IPS-NIHi11 (cell line): ENCODE measurements at places on chromosomes 1 and 21.
A peak's percentile ranks its signal among the peaks of the same experiment; 100 is the strongest.

- peak; percentile 55 for DNase-seq
These were observed 14.1 kb downstream of the MYOCOS start for GRCh38 chr1:171636141-171636540.

- DNase-seq = no peak
These were observed 31.1 kb upstream of the ARHGEF16 start for GRCh38 chr1:3423245-3423829.

GRCh38 chr1:45400049-45400448 lies 59.8 kb upstream of the MUTYH start:
- DNase-seq = peak; percentile 34

- no peak for DNase-seq
These were observed 85.2 kb upstream of the KCND3 start for GRCh38 chr1:112074711-112075110.

DNA sequence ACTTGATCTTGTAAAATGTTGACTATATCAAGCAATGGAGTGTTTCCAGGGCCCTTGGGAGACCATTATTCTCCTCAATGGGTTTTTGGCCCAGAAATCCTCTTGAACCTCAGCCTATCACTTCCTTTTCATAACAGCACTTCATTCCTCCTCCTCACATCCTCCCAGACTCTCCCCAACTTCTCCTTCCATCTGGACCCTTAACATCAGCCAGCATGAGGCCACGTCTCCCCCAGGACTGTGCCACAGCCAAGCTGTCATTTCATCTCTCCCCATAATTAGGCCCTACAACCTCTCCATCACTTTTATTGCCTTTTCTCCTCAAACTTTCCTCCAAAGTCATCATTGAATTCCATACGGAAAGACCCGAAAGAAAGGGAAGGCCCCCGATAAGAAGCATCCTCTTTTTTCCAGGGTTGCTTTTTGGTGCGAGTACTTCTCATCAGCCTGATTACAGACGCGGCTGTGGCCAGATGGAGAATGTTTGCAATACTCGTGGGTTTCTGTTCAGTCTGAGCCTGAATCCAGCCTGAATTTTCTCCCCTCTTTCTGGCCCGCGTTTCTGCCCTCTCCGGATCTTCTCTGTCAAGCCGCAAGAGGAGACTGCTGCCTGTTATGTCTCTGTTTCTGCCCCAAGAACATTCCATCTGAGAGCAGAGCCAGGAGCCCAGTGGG lies 52.7 kb upstream of the SLC25A33 start:
- DNase-seq = no peak

DNA sequence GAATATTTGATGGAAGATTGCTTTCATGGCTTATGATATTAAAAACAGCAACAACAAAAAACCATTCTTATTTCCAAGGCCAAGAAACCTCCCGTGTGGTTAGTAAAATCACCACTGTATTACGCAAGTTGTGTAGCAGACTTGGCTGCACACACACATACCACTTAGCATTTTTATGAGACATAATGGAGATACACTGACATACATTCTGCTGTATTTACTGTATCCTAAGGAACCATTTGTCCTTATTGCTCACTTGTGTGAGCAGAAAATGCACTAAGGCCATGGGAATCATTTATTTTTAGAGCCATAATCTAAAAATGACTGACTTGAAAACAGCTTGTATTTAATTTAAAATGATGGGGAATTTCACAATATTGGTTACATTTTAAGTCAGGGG lies 584 bp upstream of the C1orf141 start:
- DNase-seq = no peak

DNA sequence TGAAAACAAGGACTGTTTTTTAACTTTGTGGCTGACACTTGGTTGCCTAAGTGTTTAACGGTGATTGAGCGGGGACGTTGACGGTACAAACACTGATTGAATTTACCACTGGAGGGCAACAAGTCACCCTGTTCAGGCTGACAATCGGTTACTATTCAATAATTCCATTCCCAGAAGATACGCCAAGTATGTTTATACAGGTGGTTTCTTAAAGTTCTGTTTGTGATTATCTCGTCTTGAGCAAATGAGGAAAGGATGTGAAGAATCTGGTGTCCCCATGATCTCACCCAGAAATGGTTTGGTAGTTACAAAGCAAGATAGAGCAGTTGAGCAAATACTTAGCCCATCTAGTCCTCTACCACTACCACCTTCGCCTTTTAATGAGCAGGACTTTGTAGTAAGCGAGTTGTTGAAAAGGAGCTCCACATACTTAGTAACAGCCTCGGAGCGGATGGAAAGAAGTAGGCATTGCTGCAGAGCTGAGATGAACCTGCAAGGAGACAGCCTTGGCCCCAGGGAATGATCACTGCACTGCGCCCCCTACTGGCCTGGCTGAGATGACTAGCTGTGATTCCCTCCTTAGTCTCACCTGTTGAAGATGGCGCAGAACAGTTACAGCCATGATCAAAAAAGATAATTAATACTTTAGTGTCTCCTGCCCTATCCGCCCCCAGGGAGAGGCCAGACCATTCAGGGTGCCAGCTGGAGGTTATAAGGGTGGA lies 36.3 kb downstream of the IFNAR1 start:
- DNase-seq = peak; percentile 86
